ENCODE measurements at places on chromosomes 1 and 21. TPM values are rescaled to one million over a fixed set of nuclear protein-coding genes. Genes with fewer than 3 reads are reported as not detected.

C1orf87 gene
- not detected for total RNA-seq

CFAP74 gene
- not detected for total RNA-seq

RAB4A gene
- total RNA-seq = 29.0 TPM

CEP350 gene
- 51.6 TPM for total RNA-seq

GRCh38 chr1:239886266-239886665, 205.4 kb upstream of the FMN2 start:
- H3K4me1 ChIP-seq = no peaks in the 10 kb centered on the region
- DNase-seq = no peak
- H3K4me3 ChIP-seq = no peak overlapping the region
- H3K36me3 ChIP-seq = no peaks in the 10 kb centered on the region

- H3K36me3 ChIP-seq = peaks cover 1% of the 10 kb centered on the region
- H3K4me1 ChIP-seq = peaks cover 5% of the 10 kb centered on the region
- H3K27ac ChIP-seq = no peak overlapping the region
- H3K4me3 ChIP-seq = no peak overlapping the region
- no peak for DNase-seq
- no peaks in the 10 kb centered on the region for H3K27me3 ChIP-seq
Observed at GRCh38 chr1:33169290-33170055, 12.4 kb downstream of the TRIM62 start.

GRCh38 chr1:90407737-90408136, 309.4 kb downstream of the BARHL2 start:
- no peaks in the 10 kb centered on the region for H3K27me3 ChIP-seq
- H3K4me3 ChIP-seq = no peak overlapping the region
- H3K36me3 ChIP-seq = no peaks in the 10 kb centered on the region
- no peak overlapping the region for H3K27ac ChIP-seq
- H3K4me1 ChIP-seq = no peaks in the 10 kb centered on the region

Measured in activated T-helper 1 cell treated with anti-CD3 and anti-CD28 coated beads, Interleukin-12 subunit alpha, Interleukin-12 subunit beta, Interleukin-2, Interleukin-4 antibody, amounts not matched to agents 30 ng/mL and 10 ng/mL and 1 ng/mL, durations not matched to agents 14 hours and 24 hours and 36 hours (primary cell).